ENCODE measurements at places on chromosomes 4 and X.

DNA sequence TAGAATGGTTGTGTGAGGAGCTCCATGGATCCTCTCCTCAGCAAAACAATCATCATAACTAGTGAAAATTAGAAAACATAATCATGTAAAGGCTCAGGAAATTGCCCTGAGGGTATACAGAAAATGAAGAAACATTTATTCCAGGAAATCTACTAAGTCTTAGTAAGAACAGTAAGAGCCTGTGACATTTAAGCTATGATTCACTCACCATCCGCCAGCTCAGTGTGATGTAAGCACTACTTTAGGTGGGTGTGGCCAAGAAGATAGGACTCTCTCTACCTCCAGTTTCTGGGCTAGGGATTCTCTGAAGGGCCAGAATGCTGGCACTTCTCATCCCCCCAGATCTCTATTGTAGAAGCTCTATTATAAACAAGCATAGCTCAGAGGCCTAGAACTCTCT is 147.5 kb downstream of the DLG3 start:
- peak; percentile 27 for DNase-seq

DNA sequence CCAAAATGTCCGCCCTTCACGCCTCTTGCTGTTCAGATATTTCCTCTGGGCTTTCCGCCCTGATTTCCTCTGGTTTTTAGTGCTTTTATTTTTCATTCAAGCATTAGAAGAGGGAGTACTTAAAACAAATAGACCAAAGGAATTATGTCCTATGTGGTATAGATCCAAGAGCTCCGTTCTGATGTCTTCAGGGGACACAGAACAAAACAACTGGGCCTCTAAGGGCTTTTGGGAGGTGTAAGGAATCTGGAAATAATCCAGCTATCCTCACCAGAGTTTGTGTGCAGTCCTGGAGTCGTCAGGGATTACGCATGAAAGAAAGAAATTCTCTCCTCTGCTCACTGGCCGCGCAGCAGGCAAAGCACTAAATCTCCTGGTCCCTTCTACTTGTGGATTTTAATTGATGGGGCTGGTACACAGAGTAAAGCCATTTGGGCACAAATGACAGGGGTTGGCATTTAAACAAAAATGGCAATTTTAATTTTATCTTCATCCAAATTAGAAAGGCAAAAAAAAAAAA is 999.2 kb downstream of the ADGRL3 start:
- DNase-seq: no peak

GRCh38 chr4:69485130-69485529 is 10.6 kb downstream of the UGT2B4 start:
- no peak for DNase-seq

DNA sequence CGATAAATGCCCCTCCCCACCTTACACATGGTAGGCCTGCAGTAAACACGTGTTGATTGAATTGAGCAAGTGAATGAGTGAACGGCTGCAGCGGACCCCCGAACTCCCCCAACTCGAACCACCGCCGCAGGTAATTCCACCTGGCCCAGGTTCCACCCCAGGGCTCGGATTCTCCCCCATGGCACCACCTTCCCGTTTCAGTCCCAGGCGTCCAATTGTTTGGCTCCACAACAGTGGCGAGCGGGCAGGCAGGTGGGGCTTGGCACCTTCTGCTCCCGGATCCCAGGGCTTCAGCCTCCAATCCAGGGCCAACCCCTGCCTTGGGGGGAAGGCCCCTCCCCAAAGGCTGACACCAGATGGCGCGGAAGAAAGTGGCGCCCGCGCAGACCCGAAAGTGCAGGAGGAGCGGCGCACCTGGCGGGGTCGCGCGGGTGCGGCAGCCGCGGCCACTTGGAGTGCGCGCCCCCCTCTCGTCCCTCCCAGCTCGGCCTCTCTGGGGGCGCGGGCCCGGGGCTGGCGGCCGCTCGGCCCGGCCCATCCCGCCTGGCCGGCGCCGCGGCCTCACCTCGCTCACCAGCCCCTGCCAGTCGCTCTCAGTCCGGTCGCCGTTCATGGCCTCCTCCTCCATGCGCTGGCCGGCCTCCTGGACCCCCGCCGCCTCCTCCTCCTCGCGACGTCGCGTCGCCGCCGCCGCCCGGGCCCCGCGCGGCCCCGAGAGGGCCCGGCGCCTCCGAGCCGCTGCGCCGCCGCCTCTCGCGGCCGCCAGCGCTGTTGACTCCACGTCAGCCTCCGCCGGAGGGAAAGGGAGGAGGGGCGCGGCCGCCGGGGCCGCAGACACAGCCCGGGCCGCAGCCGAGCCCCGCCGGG is at the start of gene CCDC149:
Gene CCDC149, minus strand, starts transcription at position 791 of the 867 bp plus-strand sequence. Its CDS starts 178 bp downstream, at position 613.
- DNase-seq: peak; percentile 6

DNA sequence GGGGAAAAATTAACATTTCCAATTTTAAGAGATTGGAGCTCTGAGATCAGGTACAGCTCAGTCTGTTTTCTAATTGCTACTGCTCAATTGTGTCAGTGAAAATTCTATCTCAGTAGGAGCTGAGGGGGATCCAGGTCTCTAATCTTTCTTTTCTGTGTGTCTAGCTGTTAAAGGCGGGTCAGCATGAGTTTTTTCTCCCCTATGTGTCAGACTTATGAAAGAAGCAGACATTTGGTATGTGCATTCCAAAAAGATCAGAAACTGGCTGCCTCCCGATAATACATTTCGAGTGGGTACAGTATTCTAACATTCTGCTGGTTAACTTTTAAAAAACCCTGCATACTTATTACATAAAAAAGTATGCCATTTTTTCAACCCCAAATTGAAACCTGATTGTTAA is 72.4 kb downstream of the PCDH7 start:
- DNase-seq: no peak

- DNase-seq: no peak
These were observed 143.2 kb downstream of the FRYL start for GRCh38 chr4:48636911-48637310.

DNA sequence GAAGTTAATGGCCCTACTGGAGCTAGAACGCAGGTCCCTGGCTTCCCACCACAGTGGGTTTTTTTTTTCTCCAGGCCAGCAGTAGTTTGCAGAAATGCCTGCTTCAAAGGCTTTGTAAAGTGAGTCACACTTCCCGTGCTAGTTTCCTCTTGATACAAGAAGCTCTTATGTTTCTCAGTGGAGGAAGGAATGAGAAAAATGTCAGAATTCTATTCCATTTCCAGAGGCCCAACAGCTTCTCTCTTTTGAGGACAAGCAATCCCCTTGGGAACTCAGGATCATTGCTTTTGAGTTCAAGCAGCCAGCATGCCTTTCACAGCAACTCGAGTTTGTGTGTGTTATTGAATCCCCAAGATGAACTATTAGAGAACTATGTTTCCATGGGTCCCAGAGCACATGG is 134.3 kb downstream of the GUCY2F start:
- DNase-seq: no peak

DNA sequence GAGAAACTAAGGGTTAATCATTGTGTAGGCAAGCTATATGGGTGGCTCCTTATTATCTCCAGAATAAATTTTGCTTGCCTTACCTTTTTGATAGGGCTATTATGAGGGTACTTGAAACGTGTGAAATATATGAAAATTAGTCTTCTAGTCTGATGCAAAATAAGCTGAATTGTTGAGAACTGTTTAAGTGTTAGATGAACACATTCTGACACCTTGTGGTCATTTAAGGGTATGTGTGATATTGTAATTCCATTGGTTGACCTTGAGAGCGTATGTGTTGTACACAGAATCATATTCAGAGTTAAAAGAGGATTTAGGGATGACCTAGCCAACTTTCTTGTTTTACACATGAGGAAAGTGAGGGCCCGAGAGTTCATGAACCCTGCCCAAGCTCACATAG is 44.6 kb upstream of the LINC00632 start:
- no peak for DNase-seq

GRCh38 chrX:150958177-150958576 is 25.0 kb upstream of the HMGB3 start:
- no peak for DNase-seq

GRCh38 chr4:186953599-186954260 is 230.1 kb upstream of the FAT1 start:
- DNase-seq: no peak

GRCh38 chrX:38699696-38700095 is 101.6 kb upstream of the MID1IP1 start:
- no peak for DNase-seq
